ENCODE measurements at places on chromosomes 5 and 9. TPM values are rescaled to one million over a fixed set of nuclear protein-coding genes. Genes with fewer than 3 reads are reported as not detected.

Gene ADGRD2
- not detected for total RNA-seq

Gene PCDHAC1
- 5.9 TPM for total RNA-seq

Gene DOCK8
- total RNA-seq: 4.4 TPM

Gene HSPA5
- 650 TPM for total RNA-seq

Gene ESM1
- total RNA-seq: 0.54 TPM

Gene WNT8A
- total RNA-seq: not detected

DNA sequence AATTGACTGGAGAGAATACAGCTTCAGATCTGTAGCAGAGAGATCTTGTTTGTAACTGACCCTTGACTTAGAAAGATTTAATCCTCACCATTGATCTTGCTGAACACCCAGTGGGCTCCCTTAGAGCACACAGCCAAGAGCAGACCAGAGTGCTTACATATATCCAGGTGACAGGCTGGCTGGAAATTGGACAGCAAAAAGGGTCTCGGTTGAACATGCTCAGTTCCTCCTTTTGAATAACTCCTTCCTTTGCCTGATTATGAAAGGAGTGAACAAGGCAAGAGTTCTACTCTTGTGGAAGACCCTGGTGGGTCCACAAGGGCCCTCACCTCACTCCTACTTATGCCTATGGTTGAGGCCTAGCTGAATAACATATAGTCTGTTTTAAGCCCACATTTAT, 134.2 kb upstream of the LHFPL2 start:
- no peak for DNase-seq

GRCh38 chr9:107351382-107352045, 68.4 kb downstream of the RAD23B start:
- no peak for DNase-seq

- DNase-seq: peak; percentile 57
Observed at GRCh38 chr5:74392711-74393351, 247.7 kb downstream of the ENC1 start.

DNA sequence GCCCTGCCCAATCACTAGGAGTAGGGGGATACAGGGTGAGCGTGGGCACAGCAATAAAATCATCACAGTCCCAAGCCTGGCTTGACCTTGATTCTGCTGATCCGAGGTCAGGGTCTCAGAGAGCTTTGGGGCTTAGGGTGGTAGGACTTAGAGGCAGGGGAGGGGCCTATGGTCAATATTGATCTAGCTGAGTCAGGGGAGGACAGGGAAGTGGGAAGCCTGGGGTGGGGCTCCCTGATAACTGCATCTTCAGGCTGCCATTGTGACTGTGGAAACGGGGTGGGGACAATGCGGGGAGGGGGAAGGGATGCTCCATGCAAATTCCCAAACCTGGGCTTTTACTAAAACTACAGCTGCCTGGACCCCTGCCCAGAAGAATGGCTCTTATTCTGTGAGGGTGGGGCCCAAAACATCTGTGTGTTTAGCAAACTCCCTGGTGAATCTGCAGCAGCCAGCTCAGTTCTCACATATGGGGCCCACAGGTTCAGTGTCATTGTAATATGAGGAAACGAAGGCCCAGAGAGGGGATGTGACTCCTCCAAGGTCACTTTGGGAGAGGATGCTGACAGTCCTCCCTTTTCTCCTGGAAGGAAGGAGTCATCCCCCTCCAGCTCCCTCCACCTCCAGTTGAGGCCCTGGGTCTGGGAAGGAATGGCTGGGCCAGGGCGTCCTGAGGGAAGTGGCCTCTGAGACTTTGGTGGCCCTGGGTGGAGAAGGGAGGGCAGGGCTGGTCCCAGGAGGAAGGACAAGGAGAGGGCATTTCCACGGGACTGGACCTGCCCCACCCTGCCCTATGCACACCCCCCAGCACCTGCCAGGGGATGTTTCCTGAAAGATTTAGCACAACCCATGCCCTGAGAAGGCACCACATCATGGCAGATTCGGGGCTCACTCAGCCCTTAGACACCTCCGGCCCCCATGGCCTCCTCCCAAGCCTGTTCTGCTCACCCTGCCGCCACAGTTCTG, 26.4 kb downstream of the SLC6A7 start:
- DNase-seq: no peak

- peak; percentile 58 for DNase-seq
Observed at GRCh38 chr5:69497006-69497520, 4.5 kb downstream of the OCLN start.

DNA sequence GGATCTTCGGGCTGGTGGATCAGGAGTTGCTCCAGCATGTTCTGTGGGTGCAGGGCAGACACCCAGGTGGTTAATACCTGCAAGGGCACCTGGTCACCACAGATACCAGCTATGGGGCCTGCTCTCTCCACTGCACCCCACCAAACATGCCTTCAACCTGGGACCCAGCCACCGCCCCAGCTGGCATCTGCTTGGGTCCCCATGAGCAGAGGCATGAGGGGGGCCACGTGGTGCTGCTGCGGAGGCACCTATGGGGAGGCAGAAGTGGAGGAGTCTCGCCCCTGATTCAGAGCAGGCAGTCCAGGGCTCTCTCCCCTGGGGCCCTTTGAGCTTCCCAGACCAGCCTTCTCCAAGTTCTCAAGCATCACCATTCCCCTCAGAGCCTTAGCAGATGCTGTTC, 2.9 kb downstream of the AK8 start:
- no peak for DNase-seq

DNA sequence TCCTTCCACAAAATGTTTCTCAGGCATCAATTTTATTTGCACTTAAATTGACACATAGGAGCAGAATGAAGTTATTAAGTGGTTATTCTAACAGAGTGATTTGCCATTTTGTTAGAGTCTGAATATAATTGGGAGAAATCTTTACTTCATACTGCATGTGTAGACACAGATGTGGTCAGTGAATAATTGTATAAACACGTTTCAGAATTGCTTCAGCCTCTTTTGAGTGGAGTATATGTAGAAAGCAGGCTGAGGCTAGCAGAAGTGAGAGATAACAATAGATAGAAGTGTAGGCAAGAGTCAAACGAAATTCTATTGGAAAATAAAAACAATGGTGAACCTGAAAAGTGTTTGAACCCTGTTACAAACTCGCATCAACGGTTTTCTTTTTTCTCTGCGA, 270.7 kb downstream of the TMEM167A start:
- peak; percentile 45 for DNase-seq

DNA sequence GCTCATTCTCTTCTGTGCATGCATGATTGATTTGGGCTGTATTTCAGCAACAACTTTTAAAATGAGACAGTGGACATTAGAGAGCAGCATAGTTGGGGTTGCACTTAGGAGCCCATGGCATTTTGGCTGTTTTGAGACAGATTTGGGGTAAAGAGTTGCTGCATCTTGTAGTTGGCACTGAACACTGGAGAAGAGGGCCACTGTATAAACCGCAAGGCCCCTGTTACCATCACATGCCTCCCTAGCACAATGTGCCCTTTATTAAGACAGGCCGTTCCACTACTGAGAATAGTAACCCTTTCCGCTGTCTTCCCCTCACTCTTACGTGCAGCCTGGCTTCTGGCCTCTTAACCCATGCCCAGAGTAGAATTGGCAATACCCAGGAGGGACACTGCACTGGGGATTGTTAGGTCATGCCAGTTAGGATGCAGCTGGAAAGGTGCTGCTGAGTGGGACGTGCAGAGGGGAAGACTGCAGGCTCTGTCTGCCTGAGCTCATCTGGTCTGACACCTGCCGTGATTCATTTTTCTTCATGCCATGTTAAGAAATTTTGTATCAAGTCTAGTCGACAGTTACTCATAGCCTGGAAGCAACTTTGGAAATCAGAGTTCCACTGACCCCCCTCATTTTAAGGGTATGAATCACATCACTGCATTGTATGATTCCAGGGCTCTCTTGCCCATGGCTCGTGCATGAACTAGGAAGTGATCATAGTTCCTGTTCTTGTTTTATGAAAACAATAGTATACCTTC, 146.9 kb upstream of the DMRT1 start:
- DNase-seq: peak; percentile 95

- no peak for DNase-seq
Observed at GRCh38 chr5:159906943-159907342, 9.3 kb upstream of the ADRA1B start.

GRCh38 chr5:169029661-169030274, 271.2 kb downstream of the SLIT3 start:
- DNase-seq: peak; percentile 73

DNA sequence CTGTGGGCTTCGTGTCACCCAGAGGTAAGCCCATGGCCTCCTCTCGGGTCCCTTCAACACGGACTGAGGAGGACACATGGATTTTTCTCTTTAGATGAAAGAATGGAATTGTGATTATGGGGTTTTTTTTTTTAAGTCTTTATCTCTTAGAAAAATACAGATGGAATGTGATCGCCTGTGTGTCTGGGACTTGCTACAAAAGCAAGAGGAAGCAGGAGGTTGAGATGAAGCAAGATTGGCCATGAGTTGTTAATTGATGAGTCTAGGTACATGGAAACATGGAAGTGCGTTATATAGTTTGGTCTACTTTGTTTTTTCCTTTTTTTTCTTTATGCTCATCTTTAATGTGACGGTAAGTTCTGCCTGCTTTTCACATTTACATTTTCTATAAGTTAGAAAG, 14.6 kb downstream of the USP20 start:
- peak; percentile 80 for DNase-seq

DNA sequence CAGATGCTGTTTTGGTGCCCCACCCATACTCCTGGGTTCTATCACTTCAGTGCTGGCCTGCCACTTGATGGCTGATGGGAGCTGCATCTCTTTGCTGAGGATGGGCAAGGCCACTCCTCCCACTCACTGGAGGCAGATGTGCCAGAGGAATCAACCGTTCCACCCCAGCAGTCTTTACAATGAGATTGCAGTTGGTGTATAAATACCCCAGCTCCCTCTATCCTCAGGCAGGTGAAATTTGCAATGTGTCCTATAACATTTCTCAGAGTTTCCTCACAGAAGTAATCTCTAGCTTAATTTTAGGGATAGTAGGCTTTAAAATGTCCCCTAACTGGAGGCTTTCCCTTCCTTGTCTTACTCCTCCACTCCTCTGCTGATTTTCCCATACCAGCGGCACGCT, 36.5 kb upstream of the ERCC6L2 start:
- DNase-seq: no peak

GRCh38 chr5:143879646-143880045, 67.7 kb downstream of the HMHB1 start:
- DNase-seq: peak; percentile 16

DNA sequence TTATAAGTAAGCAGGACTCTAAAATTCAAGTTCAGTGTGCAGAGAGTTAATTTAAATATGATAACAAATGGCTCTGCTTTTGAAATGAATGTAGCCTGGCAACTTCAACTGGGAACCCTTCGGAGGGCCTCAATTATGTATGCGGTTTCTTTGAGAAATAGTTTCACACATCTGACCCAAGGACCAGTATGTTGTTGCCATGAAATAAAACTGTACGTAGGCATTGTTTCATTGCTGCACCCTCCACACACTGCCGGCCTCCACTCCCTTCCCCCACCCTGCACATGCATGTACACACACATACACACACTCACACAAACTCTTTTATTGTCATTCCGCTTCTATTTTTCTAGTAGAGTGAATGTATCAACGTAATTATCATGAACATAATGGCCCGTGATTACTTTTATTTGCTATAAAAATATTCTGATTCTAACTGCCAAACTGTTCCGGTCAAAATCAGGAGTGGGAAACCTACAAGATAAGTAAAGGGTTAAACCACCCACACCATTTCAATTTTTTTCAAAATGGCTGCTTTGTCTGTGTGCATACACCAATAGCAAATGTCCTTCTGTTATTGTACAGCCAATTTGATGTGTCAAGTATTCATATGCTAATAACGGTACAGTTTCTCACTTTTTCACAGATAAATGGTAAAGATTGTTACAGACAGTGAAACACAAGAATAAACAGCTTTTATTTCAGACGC, 215.5 kb upstream of the TMEM161B start:
- DNase-seq: peak; percentile 8

DNA sequence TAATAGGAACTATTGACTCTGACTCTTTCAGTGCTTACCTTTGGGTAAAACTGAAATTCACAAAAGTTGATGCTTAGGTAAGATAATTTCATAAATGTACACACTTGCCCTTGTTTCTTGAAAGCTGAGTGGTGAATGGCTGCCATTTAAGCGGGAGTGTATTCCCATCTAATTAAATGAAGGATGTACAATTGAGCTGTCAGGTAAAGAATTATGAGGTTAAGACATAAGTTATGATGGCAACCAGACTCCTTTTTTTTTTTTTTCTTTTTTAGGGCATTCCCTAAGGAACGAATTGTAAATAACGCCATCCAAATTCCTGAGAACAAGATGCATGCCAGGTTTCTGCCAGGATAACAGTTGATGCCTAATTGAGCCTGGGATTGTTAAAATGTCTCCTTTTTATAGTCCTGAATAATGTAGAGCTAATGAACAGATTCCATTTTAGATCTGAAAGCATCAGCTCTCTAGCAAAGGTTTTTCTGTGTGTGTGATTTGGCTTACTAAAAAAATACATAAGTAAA, 199.7 kb downstream of the ISL1 start:
- DNase-seq: no peak

DNA sequence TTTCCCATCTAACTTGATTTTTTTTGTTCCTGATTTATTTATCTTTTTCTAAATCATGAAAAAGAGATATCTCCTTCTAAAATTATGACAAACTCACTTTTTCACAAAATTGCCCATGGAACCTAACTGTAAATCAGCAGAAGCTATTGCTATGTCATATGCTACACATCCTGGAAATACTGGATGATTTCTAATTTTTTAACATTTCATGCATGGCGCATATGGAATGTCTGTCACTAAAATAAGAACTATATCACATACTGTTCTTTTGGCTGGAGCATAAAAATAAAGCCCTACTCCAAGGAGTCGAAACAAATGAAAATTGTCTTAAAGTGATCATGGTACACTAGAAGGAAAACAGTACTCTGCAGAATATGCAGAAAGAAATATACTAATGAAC, 60.6 kb downstream of the CAMK4 start:
- no peak for DNase-seq

DNA sequence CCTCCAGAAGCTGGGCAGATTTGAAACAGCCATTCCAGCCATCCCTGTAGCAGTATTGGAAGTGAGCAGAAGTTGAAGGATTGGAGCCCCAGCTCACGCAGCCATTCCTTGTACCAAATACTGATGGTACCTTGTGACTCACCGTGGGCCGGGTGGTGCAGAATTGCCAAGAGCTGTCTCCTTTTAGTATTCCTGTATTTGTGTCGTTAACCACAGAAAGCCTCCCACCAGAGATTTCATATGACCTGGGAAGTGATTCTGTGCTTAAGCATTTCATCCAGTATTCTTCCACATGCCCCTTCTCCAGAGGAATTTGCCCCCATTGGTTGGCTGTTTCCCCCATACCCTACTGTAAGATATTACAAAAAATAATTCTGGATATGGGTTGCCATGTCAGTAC, 17.7 kb upstream of the TLX3 start:
- DNase-seq: peak; percentile 39

GRCh38 chr9:115328677-115329076, 210.7 kb upstream of the TNC start:
- no peak for DNase-seq
